Fibroblast of mammary gland (primary cell): ENCODE measurements at places on chromosomes 11 and 22.

- DNase-seq, result peak; percentile 71
These were observed 43.5 kb downstream of the GGTLC2 start for GRCh38 chr22:22687638-22688500.

- no peak for DNase-seq
These were observed 54.3 kb downstream of the DDI1 start for GRCh38 chr11:104090767-104091166.

DNA sequence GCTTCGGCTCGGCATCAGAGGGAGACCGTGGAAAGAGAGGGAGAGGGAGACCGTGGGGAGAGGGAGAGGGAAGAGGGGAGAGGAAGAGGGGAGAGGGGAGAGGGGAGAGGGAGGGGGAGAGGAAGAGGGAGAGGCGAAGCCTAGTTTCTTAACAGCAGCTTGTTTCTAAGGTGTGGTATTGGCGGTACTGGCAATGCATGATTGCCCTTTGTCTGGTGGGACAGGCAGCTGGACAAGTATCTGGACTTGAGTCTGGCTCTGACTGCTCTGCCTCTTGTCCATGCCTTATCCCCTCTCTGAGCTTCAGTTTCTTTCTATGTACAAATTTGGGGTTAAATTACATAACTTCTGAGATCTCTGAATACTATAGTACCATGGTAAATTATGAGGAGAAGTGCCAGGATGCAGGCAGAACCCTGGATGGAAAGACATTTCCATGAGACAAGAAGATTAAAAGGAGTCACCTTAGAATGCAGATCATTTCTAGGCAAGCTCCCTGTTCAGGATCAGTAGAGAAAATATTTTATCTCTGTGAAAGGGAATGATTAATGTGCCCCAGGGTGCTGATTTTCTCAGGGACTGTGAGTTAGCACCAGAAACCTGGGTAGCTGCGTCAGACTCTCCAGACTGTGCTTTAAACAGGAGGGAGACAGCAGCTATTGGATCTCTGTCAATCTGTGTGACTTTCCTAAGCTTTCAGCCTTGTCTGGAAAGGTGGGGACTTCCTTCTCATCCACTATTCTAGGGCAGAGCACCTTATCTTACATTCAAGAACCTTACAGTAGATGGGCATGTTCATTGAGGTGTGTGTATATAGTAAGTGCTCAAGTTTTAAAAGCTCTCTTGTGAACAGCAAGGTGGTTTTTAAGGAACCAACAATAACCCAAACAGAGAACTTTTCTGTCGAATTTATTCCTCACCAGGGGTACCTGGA is 31.9 kb upstream of the CCDC90B start:
- DNase-seq, result no peak

- DNase-seq, result no peak
These were observed 48.8 kb upstream of the TOP3B start for GRCh38 chr22:22031183-22031945.

DNA sequence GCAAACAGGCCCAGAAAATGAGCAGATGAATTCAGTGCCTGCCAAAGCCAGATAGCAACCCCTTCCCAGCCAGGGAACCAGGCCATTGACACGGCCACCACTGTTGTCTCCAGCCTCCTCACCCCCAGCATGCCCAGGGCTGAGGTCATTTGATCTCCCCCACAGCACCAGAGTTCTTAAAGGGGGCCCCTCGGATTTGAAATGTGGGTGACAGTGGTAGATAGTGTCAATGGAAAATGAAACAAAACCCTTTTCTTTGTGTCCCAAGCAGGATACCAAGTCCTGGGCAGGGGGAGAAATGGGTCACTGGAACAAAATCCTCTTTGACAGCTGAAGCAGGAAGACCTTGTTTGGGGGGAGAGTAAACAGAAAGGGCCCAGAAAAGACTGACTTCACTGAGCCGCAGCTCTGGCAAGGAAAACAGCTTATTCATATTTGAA is 14.3 kb upstream of the ACCSL start:
- no peak for DNase-seq

DNA sequence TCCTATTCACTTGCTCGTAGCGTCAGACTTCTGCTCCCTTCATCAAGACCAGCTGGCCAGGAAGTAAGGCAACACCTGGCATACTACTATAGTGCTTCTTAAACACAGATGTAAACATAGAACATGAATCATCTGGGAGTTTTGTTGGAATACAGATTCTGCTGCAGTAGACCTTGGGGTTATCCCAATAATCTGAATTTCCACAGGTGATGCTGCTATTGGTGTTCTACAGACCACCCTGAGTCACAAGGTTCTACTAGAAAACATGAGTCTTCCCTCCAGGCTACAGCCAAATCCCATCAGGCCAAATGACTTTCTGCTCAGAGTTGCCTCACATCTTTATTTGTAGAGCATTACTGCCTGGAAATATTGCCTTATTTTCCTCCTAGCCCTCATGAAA is 175.2 kb downstream of the NELL1 start:
- no peak for DNase-seq

DNA sequence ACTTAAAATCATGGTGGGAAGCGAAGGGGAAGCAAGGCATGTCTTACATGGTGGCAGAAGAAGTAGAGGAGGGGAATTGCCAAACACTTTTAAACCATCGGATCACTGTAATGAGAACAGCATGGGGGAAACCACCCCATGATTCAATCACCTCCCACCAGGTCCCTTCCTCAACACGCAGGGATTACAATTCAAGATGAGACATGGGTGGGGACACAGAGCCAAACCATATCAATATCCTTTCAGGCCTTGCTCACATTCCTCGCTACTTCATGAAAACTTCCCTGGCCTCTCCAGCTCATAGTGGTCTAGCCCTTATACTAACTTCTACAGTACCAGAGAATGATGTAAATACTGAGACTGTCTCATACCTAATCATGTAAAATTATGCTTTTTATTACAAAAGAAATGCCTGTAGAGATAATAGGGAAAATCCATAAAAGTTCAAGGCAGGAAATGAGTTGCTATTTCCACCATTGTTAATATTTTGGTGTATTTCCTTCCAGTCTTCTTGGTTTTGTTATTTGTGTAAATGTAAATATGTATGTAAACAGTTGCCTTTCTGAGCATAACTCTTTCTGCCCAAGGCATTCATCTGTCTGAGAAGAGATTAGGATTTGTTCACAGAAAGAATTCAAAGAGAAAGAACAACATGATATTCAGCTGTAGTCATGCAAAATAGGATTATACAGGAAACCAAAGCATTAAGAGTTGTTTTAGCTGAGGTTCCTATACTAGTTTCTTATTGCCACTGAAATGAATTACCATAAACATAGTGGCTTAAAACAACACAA is 104.3 kb upstream of the LDLRAD3 start:
- DNase-seq, result no peak

DNA sequence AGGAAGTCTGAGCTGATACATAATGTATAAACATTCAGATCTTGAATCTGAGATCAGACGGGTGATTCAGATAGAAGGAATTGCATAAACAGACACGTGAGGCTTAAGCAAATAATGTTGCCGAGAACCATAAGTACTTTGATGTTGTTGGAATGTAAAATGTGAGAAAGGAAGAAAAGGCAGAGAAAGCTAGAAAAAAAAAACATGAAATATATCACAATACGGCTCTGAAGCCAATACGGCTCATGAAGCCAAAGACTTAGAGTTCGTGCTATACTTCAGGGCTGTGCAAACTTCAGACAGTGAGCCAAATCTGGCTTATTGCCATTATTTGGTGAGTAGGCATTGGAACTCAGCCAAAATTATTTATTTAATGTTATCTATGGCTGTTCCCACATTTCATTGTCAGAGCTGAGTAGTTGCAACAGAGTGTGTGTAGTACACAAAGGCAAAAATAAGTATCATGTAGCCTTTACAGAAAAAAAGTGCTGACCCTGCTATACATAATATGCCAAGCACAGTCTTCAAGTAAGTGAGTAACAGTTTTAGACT is 673.3 kb downstream of the CNTN5 start:
- DNase-seq, result peak; percentile 66

DNA sequence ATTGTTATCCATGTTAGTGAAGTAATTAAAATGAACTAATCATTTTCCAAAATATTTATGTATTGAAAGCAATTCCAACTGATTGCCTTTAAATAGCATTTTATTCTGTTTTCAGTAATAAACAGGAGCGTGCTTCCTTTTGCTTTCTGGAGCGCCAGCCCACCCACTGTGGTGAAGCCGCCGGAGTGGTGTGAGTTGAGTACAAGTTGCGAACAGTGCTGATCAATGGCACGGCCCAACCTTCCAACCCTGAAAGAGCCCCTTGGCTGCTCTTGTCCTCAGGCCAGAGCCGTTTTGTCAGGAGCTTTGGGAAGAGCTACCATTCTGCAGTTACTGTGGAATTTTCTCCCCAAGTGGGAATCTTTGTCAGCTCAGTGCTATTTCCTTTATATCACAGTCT is 42.8 kb downstream of the NTM start:
- DNase-seq, result no peak

- DNase-seq, result peak; percentile 33
These were observed 91.0 kb downstream of the FEZ1 start for GRCh38 chr11:125404811-125405790.

- DNase-seq, result no peak
These were observed 12.5 kb upstream of the NELL1 start for GRCh38 chr11:20656901-20657300.

DNA sequence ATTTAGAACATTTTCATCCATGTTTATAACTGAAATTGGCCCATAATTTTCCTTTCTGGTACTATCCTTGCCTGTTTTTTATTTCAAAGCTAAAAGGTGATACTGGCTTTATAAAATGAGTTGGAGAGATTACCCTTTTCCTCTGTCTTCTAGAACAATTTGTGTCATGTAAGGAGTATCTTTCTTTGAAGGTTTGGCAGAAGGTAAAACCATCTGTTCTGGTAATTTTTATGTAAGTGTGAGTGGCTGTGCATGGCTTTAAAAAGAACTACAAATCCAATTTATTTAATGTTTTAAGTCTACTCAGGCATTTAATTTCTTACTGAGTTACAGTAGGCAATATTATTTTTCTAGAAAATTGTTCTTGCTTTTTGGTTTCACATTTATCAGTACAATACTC is 7.7 kb upstream of the MRGPRD start:
- no peak for DNase-seq

DNA sequence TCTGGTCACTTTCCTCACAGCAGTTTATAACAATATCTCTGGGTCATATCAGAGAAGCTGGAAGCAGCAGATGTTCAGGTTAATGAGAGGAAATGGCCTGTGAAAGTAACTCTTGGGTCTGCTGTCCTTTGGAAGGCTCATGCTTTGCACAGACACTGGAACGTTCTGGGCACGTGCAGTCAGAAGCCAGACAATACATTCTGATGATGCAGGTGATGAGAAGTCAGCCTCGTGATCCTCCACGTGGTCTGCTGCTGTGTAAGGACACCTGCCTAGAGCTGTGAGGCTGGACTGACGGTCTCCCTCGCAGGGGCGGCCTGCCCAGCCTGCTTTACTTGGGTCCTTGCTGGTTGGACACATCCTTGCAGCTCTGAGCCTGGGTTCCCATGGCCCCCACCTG is 18.8 kb upstream of the ADORA2A start:
- no peak for DNase-seq

DNA sequence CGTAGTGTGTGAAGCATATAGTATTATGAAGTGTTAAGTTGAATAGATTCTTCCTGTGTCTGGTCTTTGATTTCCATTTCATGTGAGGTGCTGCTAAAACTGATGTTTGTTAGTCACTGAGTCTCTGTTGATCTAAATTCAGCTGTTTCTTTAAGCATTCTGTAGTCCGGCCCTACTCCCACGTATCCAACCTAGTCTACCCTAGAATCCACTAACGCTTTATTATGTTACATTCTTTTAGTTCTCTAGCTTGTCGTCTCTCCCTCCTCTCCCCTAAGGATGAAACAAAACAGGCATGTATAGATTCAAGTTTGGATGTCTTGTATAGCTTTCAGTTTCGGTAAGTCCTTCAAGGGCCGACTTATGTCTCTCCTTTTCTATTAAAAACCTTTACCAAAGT is 4.1 kb downstream of the WEE1 start:
- peak; percentile 28 for DNase-seq

- DNase-seq, result no peak
These were observed 5.4 kb downstream of the SCARF2 start for GRCh38 chr22:20432244-20432686.

DNA sequence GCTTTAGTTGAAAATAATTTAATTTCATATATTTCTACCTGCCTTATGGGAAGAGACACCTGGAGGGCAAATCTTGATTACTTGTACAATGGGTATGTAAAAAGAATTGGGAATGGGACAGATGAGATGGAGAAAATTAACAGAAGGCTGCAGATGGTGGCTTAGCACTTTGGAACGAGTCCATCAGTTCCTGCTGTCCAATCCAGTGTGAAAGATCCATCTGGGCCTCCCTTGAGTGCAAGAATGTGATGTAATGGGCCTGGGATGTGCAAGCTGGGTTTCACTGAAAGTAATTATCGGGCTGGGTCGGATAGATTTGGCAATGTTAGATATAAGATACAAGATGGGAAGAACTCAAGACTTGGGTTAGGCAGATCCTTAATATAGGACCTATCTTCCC is 42.0 kb downstream of the CECR2 start:
- DNase-seq, result no peak

DNA sequence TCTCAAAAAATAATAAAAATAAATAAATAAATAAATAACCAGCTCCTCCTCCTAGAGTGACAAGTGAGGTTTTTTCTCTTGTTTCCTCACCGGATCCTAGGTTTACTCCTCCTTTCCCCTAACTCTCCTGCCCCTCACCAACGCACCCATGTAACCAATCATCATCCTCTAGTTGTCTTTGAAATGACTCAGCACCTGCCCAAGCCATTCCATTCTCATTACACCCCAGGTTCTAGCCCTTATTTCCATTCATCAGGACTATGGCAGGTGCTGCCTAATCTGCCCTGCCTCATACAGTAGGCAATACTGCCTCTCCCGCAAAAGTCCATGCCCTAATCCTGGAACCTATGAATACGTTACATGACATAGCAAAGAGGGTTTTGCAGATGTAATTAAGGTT is 60.4 kb downstream of the BUD13 start:
- no peak for DNase-seq

DNA sequence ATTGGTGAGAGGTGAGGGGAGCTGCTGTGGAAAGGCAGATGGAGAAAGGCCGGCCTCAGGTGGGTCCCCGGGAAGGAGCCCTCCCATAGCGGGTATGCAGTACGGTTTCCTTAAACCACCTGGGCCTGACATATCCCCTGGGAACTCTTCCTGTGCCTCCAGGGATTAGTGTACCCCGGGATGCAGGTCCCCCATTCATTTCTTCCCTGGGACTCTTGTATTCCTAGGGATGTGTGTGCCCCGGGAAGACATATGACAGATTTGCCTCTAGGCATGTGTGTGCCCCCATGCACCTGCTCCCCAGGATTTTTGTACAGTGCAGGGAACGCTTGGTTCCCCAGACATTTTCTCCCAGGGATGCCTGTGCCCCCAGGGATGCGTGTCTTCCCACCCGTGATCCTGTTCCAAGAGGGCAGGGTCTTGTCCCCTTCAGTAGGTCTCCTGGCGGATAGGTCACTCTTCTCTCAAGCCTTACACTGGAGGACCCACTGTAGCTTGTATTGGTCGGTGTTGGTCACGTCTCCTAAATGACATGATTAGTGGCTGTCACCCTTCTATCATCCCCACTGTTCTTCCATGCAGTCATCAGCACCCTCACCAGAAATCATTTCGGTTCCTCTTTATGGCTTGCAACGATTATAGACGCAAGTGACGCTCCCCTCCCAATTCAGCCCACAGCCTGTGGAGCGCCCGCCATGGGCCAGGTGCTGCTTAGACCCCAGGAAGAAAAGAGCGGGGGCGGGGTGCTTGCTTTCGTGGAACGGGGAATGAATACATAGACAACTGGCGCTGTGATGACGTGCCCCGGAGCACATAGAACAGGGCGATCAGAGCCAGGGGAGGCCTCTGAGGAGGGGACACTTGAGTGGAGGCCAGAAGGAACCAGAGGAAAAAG is 1.3 kb downstream of the PARVB start:
- DNase-seq, result no peak
